ENCODE measurements at places on chromosomes 6 and 20.

- no peak for DNase-seq
Measured at GRCh38 chr6:39938773-39939654, 4.8 kb upstream of the MOCS1 start.

- DNase-seq: no peak
Measured at GRCh38 chr6:498795-499231, 107.3 kb downstream of the IRF4 start.

GRCh38 chr6:170134471-170135440 lies 156.1 kb downstream of the DLL1 start:
- no peak for DNase-seq

DNA sequence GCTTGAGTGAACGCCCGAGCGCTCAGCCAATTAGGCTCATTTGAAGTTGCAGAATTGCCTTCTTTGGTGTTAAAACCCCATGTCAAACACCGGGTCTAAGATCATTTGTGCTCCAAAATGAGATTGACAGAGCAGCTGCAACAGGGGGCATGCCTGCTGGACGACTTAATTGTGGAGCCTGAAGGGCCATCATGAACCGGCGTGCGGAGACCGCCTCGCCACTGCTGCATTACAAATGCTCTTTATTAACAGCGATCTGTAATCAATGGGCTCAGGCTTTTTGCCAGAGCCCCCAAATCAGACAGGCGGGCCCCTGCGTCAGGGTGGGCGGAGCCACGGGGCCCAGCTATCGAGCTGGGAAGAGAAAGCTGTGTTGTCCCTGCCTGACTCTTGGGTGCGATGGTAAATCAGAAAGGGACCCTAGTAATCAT lies 183.2 kb downstream of the SIM1 start:
- no peak for DNase-seq

DNA sequence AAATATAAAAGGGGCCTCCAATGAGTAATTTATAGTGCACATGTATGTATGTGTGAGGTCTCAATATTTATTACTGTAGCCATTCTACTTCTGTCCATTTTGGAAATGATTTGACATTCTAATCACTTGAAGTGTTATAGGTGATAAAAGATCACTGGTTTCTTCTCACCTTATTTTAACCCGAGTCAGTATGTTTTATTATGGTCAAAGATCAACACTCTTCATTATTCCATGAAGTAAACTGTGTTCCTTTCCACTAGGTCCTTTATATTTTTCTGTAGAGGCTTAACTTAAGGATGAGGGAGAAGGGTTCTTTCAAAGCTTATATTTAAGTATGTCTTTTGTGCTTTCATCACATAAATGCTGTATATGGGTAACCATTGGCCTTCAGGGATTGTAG lies 47.2 kb downstream of the FAM83B start:
- no peak for DNase-seq

DNA sequence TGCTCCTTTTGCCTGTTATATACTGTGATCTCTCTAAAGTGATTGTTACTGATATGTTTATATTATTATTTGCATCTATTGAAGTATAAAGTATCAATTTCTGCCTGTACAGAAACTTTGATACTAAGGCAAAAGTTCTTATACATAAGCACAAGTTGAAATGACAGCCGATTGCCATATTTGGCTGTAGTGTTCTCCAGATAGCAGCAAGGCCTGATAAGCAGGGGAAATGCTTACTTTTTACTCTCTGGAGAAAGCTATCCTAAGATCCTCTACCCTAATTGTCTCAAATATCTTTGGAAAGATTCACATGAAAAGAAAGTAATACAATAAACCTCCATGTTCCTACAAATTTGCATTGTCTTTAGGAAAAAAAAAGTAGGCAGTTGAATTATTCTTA lies 31.4 kb downstream of the SENP6 start:
- DNase-seq: no peak

DNA sequence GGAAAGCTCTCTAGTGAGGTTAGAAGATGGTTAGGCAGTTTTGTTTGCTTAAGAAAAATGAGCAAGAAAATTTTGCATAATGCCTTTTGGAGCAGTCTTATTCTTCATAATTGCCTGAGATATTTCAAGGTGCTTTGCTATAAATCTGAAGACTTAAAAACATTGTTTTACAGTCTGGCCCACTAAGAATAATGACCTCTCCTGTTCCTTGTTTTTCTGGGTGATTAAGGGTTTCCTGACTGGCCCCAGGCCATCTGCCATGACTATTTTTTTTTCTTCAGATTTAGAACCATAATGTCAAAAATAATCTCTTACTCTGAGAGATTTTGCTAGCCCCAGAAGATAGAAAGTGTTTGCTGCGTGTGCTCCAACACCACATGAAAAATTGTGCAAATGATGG lies 72.3 kb upstream of the CENPW start:
- no peak for DNase-seq

- DNase-seq: no peak
Measured at GRCh38 chr6:64680446-64680845, 1026.6 kb downstream of the EYS start.

- DNase-seq: no peak
Measured at GRCh38 chr6:44869321-44869897, 458.7 kb upstream of the RUNX2 start.

DNA sequence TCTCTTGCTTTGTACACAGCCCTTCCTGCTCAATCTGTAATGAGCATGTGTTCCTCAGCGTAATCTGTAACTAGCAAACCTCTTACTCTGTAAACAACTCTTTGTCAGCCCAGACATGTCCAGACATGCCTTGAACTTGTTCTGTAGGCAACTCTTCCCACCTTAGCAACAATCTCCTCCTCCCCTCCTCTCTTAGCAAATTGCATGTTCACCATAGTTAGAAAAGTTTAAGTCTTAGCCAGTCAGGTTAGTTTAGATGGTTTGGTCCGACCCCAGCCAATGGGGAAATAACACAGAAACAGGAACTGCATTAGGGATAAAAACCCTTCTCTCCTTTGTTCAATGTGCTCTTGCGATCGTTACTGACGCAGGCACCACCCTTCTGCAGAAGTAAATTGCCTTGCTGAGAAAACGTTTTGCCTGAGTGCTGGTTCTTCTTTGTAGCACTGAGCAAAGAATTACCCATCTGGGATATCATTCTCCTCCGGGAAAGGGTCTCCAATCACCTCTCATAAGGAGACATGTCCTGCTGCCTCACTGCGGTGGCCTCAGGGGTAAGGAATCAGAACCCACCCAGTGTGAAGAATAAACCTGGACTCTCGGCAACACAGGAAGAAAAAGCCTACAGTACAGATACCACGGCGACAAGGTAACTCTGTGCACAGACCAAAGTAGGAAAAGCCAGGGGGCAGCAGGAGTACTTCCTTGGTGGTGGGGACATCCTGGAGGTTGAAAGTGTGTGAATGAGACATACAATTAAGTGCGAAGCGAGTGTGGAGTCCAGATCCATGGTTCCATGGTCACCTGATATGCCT lies 26.2 kb downstream of the PLN start:
- no peak for DNase-seq

GRCh38 chr20:33025318-33025876 lies 6.1 kb upstream of the BPIFB6 start:
- DNase-seq: no peak

GRCh38 chr6:121896771-121897170 lies 461.3 kb downstream of the GJA1 start:
- DNase-seq: no peak

DNA sequence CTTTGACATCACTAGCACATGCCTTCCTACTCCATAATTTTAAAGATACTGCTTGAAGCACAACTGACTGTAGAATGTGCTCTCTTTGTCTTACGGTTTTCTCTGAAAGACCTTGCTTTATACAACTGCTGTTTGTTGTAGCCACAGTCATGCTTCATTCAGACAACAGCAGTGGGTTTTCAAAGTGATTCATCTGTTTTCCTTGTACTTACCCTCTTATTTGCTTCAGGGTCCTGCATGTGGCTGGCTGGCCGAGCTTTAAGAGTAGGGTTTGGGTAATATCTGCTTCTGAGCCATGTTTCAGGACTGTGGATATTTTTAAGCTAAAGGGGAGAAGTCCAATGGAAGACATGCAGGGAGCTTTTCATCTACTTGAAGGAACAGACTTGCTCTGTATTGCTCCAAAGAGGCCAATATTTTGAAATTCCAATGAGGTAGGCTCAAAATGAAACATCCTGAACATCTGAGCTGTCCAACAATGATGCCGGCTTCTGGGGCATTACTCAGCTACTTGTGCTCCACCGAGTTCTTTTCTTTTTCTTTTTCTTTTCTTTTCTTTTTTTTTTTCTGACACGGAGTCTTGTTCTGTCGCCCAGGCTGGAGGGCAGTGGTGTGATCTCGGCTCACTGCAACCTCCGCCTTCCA lies 160.2 kb upstream of the SGK1 start:
- DNase-seq: no peak

DNA sequence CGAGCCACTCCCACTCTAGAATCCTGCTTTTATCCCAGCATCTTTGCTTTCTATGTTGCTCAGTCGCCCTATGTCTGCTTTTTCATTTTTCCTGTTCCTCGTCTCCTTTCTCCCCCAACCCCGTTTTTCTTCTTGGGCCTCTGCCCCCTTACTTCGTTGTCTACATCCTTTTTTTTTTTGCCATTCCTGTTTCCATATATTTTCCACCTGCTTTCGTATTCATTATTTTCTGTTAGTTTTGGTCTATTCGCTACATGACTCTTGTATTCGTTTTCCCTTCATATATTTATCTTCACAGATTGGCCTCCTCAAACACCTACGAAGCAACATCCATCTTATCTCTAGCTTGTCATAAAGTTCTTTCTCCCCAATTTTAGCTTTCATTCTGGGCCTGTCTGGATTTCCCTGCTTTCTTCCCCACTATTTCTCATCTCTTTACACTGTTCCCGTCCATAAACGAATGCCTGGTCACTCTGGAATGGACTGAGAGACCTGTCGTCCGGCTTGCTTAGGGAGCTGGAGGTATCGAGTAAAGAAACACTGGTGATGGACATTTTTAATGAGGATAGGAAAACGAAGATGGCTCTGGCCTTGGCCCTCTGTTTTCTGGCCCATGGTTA lies 915 bp downstream of the PRRC2A start:
- no peak for DNase-seq

- no peak for DNase-seq
Measured at GRCh38 chr6:170255426-170256125, 35.3 kb downstream of the DLL1 start.

DNA sequence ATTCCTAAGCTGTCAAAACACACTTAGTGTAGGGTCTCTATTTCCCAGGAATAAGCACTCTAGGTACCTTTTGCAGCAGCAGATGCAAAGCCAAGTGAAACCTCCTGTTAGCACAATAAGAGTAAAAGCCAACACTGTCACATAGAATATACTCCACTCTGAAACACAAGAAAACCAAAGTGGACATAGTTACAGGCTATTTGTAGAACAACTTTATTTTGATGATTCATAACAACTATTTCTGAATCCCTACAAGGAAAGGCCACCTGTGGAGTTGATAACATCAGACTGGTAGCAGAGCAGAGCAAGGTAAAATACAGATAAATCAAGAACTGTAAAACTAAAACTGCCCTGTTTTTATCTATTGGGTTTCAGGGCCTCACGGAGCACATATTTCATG lies 59.7 kb downstream of the ALDH5A1 start:
- no peak for DNase-seq

GRCh38 chr20:17568972-17569521 lies 828 bp upstream of the DSTN start:
- DNase-seq: no peak

DNA sequence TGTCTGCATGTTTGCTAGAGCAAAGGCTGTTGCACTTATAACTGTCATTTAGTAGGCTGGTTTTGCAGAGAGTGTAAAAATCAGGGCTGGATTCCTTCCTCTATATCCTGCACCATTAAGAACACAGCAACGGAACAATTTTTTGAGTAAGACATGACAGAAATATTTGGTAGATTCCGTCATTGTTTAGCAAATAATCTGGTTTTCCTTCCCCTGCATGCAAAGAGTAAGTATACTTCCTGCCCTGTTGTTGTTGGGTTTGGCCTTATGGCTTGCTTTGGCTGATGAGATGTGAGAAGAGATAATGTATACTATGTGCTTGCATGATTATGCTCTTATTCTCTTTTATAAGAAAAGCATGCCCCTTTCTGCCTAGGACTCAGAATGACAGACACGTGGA lies 23.8 kb downstream of the MANEA start:
- no peak for DNase-seq

- DNase-seq: no peak
Measured at GRCh38 chr6:77030929-77031674, 432.2 kb downstream of the HTR1B start.

DNA sequence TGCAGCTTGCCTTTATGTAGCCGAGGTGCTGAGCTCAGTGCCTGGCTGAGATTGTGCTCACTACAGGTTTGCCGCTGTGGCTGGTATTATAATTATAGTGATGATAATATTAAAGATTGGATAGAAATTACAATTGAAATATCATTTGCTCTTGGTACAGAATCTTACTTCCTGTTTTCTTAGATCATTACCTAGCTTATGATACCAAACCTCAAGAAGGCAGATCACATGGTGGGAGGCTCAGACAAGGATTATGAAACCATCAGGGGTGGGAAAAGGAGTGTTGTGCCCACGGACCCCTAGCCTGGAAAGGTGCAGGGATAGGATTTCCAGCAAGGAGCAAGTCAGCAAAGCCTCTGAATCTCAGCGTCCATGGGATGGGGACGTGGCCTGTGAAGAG lies 70.6 kb downstream of the IGF2R start:
- no peak for DNase-seq

GRCh38 chr6:80010288-80010687 lies 5.8 kb downstream of the TTK start:
- no peak for DNase-seq

GRCh38 chr6:29625337-29625930 lies 7.5 kb downstream of the GABBR1 start:
- DNase-seq: no peak

GRCh38 chr6:53320964-53321363 lies 27.8 kb downstream of the ELOVL5 start:
- DNase-seq: no peak

DNA sequence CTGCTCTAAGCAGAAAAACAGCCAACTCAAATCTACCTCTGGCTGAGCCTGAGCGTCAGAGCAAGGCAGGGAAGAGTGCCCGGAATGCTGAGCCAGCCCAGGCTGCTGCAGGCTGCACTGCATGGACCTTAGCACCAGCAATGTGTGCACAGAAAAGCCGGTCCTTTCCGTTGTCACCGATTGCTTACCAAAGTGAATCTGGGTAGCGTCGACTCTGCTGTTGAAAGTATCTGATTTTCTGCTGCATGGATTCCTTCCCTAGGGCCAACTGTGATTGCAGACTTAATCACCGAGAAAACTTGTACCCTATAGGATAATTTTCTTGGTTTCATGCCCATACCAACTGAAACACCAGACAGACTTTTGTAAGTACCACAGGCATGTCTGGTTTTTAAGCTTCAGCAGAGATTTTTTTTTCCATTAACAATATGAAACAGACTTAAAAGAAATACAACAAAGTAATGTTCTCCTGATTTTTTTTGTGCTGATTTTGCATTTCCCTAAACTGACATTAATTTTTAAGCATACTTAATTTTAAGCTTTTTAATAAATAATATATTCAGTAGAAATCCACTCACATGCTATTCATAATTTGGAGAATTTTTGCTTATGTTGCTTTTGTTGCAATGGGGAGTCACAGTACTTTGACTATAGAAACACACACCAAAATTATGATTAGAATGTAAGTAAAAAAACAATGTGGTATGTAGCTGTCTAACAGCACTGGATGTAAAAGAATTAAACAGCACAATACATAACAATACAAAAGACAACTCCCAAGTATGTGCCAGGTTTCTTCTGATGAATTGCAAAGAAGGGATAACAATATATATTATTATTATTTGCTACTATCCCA lies 218.0 kb downstream of the THBS2 start:
- no peak for DNase-seq

Data from activated effector memory CD4-positive, alpha-beta T cell treated with Interleukin-2 at 50 U/mL for 16 hours (primary cell).